ENCODE measurements at places on chromosomes 2 and 18. TPM values are rescaled to one million over a fixed set of nuclear protein-coding genes. Genes with fewer than 3 reads are reported as not detected.

DNA sequence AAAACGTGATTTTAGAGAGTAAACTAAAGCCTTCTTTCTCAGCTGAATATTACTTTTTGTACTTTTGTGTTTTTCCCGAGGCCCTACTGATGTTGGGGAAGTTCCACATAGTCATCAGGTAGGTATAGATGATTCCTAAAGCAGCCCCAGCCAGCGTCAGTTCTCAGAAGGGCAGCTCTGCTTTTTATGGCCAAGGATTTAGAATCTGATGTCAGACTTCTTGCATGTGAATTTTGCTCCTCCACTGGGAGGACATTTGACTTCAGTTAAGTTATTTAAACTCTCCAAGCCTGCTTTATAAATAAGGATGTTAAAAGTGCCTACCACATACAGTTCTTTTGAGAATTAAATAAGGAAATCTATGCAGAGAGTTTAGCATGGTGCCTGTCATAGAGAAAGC, 130.8 kb downstream of the NCKAP5 start:
- no peaks in the 10 kb centered on the region for H3K4me1 ChIP-seq
- H3K4me3 ChIP-seq: no peak overlapping the region
- H3K36me3 ChIP-seq: no peaks in the 10 kb centered on the region
- no peak overlapping the region for H3K27ac ChIP-seq
- no peak for DNase-seq

DNA sequence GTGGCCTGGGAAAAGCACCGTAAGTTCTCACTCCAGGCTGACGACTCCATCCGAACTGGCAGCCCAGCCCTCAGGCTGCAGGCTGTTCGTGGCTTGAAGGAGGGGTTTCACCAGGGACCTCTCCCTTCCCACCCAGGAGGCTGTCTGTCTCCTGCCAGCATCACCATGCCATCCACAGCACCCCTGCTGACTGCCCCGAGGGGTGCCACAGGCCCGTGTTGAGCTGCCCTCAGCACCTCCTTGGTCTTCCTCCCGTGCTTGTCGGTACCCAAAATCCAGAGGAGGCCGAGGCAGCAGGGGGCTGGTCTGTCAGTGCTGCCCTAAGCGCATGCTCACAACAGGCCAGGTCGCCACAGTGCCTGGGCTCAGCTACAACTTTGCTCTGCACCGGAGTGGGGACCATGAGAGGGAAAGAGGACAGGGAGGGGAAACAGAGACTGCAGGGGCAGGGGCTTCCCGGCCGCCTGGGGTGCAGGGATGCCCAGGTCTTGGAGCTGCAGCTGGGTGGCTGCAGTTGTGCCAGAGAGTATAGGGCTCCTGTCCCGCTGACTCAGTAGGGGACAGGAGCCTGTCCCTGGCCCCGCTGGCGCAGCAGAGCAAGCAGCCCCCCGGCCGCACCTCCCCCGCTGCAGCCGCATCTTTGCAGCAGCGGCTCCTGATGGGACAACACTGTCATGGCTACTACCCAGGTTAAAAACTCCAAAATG, 963.7 kb upstream of the CRIM1 start:
- H3K27ac ChIP-seq: no peak overlapping the region
- H3K36me3 ChIP-seq: no peaks in the 10 kb centered on the region
- no peaks in the 10 kb centered on the region for H3K4me1 ChIP-seq
- no peak overlapping the region for H3K4me3 ChIP-seq
- DNase-seq: no peak
- H3K27me3 ChIP-seq: no peaks in the 10 kb centered on the region

- H3K4me1 ChIP-seq: no peaks in the 10 kb centered on the region
- H3K27me3 ChIP-seq: no peaks in the 10 kb centered on the region
- H3K27ac ChIP-seq: no peak overlapping the region
- no peak overlapping the region for H3K4me3 ChIP-seq
- no peak for DNase-seq
- H3K36me3 ChIP-seq: peaks cover 2% of the 10 kb centered on the region
Observed at GRCh38 chr2:18630541-18630940, 41.2 kb upstream of the NT5C1B start.

DNA sequence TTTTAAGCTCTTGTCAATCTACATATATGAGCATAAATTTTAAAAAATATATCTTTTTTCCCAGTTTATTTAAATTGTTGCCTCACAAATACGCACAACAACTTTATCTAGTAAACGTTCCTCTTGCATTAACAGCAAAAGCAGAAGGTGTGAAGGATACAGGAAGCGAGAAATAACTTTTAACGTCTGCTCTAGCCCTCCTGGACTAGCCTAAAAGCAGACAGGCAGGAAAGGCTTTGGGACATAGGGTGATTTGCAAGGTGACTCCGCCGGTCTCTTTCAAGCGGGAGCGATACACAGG, 434 bp upstream of the DUSP19 start:
- no peak for DNase-seq
- H3K4me3 ChIP-seq: peak overlapping the region; percentile 85
- H3K27me3 ChIP-seq: peaks cover 4% of the 10 kb centered on the region
- H3K4me1 ChIP-seq: peaks cover 13% of the 10 kb centered on the region
- no peaks in the 10 kb centered on the region for H3K36me3 ChIP-seq

The MYOM1 gene
- total RNA-seq: 0.75 TPM

- peaks cover 3% of the 10 kb centered on the region for H3K4me1 ChIP-seq
- H3K27ac ChIP-seq: no peak overlapping the region
- no peak for DNase-seq
- H3K4me3 ChIP-seq: no peak overlapping the region
Observed at GRCh38 chr18:23421277-23421676, 31.8 kb upstream of the RIOK3 start.

The PPP1CB gene
- 246 TPM for total RNA-seq

The GCKR gene
- total RNA-seq: not detected

DNA sequence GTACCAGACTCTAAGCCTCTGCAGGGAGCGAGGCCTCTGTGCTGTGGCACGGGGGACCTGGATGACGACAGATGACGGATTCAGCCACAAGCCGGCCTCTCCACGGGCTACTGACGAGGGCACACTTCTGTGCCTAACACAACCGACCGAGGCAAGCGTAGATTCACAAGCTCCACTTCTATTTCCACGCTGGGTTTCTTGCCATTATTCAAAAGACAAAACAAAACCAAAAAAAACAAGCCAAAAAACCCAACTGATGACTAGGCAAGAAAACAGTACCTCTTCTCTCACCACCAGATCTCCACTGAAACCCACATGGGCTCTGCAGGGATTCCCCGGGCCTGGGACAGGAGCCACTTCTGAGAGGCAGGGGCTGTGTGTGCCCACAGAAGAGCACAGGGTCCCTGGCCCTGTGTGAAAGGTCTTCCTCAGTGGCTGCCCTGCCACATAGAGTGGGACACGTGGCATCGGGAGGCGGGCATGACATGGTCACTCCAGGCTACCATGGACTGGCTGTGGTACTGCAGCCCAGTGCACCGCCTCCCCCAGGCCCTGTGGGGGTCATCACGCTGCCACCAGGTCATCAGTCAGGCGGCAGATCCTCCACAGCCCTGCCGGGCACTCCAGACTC, 254.7 kb downstream of the HDAC4 start:
- no peaks in the 10 kb centered on the region for H3K27me3 ChIP-seq
- peaks cover 13% of the 10 kb centered on the region for H3K4me1 ChIP-seq
- H3K4me3 ChIP-seq: no peak overlapping the region
- no peak for DNase-seq
- H3K36me3 ChIP-seq: peaks cover 50% of the 10 kb centered on the region

DNA sequence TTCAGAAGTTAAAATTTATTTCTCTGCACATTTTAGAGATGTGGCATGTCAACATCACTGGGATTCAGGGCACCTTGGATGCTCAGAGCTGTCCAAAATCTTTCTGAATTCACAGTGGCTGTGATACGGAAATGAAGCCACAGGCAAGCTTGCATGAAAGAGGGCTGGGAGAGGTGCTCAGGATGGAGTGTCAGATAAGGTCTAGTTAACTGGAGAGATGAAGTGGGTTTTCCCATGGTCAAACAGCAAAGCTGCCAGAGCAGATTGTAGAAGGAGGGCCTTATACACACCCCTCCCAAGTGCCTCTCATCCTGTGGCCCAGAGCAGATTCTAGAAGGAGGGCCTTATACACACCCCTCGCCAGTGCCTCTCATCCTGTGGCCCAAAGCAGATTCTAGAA, 286.8 kb upstream of the PXDN start:
- H3K4me3 ChIP-seq: no peak overlapping the region
- H3K4me1 ChIP-seq: no peaks in the 10 kb centered on the region
- H3K27me3 ChIP-seq: peaks cover 1% of the 10 kb centered on the region
- H3K27ac ChIP-seq: no peak overlapping the region
- DNase-seq: peak; percentile 41
